D721Med (cell line): ENCODE measurements at places on chromosomes 12 and 14.
A peak's percentile ranks its signal among the peaks of the same experiment; 100 is the strongest.

- DNase-seq: no peak
Measured at GRCh38 chr12:62629971-62630739, 163.5 kb downstream of the MON2 start.

- DNase-seq: no peak
Measured at GRCh38 chr14:91127401-91127801, 13.5 kb downstream of the DGLUCY start.

- no peak for DNase-seq
Measured at GRCh38 chr14:61369454-61369810, 48.1 kb downstream of the PRKCH start.

DNA sequence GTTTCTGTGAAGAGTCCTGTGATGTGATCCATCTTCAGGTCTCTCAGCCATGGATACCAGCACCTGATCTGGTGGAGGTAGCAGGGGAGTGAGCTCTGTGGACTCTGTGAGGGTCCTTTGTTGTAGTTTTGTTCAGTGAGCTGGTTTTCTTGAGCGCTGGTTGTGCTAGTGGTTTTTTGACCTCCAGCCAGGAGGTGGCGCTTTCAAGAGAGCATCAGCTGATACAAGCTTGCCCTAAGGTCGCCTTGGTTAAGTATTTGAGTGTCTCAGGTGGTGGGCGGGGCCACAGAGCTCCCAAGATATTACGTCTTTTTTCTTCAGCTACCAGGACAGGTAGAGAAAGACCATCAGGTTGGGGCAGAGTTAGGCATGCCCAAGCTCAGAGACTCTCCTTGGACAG, 139.7 kb downstream of the TTLL5 start:
- DNase-seq: no peak

- DNase-seq: no peak
Measured at GRCh38 chr12:83326666-83327065, 640.0 kb downstream of the TMTC2 start.

DNA sequence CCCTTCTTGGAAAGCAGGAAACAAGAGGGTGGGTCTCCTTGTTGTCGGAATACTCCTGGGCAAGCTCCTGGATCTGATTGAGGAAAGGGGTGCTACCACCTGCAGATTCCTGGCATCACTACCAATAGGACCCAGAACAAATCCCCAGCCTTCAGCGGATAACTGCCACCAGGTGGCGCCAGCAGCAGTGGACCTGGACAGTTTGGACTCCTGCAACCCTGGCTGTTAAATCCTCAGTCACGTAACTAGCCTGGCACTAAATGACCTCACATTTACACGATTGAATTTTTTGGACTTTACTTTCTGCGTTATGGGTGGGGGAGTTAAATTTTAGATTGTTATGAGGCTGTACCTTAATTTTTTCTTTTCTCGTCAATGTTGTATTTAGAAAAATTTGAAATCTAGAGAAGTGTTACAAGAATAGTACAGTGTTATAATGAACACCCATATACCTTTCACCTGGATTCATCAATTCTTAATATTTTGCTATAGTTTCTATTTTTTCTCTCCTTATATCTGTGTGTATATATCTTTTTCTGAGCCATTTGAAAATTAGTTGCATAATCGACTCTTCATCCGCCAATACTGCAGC, 95.6 kb downstream of the GAS2L3 start:
- DNase-seq: peak; percentile 61

DNA sequence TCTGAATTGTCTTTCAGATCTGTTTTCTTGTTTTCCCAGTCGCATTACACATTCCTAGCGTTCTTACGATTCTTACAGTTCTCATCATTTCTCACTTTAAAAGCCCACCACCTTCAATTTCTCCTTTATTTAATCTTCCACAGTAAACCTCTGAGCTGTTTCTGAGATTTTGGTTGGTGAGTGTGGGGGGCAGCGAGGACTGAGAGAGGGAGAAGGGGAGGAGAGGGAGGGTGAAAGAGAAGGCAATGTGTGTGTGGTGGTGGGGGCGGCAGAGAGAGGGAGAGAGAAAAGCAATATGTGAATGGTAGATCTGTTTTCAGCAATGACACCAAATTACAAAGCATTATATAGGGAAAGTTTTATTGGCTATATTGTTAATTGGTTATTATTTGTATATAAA, 282.6 kb downstream of the SOX5 start:
- no peak for DNase-seq

DNA sequence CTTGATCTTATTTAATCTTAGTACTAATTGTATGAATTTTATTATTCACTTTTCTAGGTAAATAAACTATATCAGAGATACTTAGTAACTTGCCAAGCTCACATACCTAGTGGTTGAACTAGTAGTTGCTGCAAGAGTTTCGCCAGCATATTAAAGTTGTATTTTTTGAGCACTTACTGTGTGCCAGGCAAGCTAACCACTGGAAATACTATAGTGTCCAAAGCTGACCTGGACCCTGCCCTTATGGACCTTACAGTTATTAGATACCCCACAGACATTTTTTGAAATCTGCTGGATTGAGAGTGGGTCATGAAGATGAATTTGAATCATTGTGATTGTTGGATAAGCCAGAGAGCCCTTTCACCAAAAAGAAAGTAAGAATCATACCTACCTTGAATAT, 125.0 kb downstream of the RAD51B start:
- no peak for DNase-seq

GRCh38 chr12:89492883-89493282, 31.7 kb downstream of the GALNT4 start:
- DNase-seq: peak; percentile 18

GRCh38 chr12:95624589-95624988, 73.3 kb upstream of the USP44 start:
- no peak for DNase-seq

DNA sequence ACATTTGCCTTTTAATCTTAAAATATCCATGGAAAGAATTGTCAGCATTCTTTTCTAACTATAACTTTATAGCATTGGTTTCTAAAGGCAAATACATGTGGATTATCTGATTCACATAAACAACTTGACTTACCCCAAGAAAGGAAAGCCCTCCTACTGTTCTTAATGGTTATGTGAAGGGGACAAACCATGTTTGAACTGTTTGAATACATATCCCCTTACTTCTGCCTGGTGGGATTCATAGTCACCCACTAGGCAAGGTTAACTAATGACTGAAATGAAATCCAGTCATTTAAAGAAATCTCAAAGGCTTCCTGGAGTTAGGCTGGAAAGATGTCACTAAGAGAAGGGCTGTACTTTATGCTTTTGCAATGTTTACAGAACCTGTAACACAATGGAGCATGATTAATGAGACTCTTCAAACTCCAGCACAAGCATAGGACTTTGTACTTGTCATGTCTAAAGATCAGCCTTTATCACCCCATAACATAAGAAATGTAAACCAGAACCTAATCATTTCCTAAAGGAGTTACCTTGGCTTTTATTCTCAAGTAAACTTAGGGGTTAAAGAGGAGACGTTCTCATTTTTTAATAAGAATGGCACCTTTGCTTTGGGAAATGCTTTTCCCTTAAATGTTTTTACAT, 10.2 kb upstream of the FLRT2 start:
- DNase-seq: no peak

GRCh38 chr12:10268037-10268436, 39.6 kb upstream of the KLRD1 start:
- no peak for DNase-seq

- no peak for DNase-seq
Measured at GRCh38 chr12:118463677-118464076, 87.3 kb downstream of the SUDS3 start.

DNA sequence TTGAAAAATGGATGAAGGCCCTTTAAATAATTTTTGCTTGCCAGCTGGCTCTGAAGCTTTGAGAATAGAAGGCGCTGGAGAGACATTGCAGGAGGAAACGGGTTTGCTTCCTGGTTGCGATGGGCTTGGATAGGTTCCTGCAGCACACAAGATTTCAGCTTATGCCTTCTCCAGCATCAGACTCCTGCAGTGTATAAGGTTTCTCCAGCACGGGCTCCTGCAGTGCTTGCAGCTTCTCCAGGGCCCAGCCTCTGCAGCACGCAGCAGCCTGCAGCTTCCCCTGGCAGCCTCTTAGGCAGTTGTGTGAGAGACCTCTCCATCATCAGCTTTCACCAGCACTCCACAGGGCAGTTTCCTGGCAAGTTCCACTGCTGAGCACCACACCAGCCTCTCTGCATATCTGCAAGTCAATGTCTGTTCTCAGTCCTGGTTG, 78.7 kb upstream of the ZDHHC17 start:
- no peak for DNase-seq

DNA sequence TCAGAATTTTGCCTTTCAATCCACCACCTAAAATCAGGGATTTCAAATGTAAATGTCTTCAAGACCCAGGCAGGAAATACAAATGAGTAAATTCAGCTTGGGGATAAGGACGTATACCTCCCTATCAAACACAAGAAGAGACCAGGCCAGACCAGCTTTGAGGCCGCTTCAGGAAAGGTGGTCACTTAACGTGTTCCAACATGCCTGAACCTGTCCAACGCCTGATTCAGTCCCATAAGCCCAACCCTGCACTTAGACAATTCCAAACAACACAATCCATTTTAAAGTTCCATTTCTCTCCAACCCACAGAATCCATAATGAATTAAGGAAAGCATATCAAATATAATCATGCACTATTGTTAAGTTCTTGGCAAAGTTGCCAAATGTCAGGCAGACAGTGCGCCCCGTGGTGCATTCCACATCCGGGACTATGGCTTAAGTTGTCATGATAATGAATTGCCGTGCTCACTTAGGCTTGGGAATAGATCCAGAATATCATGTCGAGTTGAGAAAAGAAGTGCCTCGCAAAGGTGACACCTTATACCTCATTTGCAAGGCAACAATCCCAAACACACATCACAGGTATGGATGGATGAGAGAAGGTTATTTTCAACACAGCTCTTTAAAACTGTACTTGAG, 35.5 kb downstream of the CCDC60 start:
- DNase-seq: no peak
